Activated CD4-positive, alpha-beta T cell treated with anti-CD3 and anti-CD28 coated beads, Interleukin-2, amount 50 U/mL, for 24 hours (primary cell): ENCODE measurements at places on chromosomes 1 and 21.

GRCh38 chr1:100188617-100189016, 10.6 kb upstream of the LRRC39 start:
- DNase-seq = no peak

DNA sequence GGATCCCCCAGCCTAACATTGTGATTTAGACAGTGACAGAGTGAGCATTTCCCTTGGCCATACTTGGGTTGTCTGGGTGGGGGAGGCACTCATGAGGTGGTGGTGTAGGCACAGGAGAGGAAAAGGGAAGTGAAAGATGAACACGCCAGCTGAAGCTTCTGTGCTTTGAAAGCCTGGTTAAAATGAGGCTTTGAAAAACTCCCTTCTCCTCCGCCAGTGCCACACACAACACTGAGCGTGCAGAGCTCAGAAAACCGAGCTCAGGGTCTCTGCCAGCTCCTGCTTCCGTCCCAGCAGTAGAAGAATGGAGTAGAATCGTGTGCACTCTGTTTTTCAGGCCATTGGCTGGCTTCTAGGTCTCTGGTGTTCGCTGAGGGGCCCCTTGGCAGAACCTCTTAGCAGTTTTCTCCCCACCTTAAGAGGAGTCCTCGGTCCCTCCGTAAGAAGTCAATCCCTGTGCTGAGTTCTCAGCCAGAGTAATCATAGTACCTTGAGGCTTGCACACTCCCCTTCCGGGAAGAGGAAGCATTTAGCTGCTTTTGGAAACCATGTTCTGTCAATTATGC, 12.9 kb downstream of the PLEKHM2 start:
- no peak for DNase-seq

DNA sequence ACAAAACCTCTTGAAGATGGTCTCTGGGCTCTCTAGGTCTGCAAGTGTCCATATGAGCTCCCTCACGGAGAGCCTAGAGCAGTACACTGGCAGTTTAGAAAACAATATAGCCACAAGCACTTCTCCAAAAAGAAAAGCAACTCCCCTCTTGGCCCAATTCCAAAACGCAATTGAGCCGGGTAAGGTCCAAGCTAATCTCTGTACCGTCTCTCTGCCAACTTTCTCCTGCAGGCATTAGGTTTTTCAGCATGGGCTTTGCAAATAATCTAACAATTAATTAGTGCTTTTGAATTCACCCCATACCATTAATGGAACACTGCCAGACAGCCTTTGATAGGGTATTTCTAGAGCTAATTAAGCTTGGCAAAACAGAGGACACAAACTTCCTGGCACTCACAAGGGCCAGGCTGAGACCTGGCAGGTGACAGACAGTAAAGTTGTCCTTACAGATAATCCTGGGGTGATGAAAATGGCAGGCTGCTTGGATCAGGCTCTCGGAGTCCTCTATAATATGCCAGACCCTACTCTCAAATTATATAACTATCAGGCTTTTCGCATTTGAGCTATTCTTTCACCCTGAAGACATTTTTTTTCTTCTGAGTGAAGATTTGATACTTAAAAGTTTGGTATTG, 39.8 kb downstream of the TGFBR3 start:
- DNase-seq = no peak

DNA sequence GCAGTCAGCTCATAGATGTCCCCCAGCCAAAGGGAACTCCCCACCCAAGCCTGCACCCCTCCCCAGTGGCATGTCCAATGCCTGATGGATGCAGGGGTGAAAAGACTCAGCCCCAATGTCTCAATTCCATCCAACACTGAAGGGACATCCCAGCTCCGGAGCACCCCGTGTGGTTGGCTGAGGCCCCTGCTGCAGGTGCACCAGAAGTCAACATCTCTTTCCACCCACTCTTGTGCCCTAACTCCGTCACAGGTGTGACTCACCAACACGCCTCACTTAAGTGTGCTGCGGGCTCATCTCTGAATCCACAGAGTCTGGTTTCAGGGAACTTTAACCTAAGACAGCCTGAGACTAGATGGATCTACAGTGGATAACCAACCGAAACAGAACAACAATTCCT, 40.9 kb upstream of the ZBTB18 start:
- peak; percentile 31 for DNase-seq

GRCh38 chr1:170593173-170594011, 61.4 kb downstream of the GORAB start:
- DNase-seq = no peak

- DNase-seq = peak; percentile 51
Measured at GRCh38 chr1:26833432-26834405, 7.2 kb downstream of the ZDHHC18 start.

DNA sequence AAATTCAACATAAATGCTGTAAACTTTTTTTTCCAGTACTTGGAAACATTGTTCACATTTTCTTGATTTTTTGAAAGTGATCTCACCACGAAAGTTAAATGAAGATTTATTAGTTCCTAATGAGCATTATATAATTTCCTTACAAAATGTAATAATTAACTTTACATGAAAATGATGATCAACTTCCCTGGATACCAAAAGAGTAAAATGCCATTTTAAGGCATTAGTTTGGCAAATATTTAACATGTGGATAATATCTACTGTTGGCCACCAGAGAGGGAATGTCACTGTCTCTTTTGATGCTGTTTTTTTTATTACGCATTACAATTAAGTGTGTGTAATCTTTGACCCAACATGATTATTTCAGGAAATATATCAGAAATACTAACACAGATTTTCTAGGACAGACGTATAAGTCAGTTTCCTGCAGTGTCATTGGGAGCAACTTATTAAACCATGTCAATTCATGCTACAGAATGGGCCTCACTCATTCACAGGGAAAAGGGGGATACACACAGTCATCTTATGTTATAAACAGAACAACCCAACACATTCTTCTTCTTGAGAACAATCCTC, 903.9 kb upstream of the ADGRL2 start:
- no peak for DNase-seq

DNA sequence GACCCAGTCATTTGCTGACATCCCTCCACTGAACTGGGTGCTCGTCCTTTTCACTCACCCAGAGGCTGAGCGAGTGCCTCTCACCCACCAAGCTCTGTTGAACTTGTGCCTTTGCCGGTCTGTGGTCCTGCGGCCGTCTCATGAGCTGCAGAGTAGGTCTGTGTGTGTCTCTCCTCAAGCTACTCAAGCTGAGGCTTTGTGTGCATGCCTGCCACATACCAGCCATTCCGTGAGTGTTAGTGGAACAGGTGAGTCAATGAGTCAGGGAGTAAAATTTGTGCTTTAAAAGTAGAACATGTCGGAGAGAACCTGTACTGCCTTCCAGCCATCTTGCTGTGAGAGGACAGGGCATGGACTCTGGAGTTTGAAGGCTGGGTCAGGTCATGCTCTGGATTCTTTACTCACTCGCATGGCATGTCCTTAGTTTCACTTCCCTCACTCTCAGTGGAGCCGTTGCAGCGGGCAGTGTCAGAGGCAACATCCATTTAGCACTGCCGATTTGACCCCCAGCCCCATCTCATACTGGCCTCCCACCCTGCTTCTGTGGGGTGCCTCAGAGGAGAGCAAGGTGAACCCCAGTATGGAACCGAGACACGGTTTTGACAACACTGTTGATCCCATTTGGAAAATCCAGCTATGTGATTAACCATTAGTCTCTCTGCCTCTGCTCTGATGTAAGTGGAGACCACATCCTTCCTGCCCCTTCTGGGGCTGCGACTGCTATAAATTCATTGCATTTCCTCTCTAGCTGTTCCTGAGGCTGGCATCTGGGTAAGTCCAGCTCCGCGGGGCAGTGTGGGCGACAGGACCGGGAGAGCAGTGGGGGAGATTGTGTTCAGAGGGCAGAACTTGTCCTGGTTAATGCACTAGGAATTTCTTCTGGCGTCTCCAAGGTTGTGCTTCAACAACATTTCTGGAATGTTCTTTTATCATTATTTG, at the start of gene NLRP3:
Gene NLRP3 (plus strand): TSS at position 751 of the 939 bp plus-strand sequence. CDS start 2,628 bp downstream, outside the sequence.
- DNase-seq = peak; percentile 21

- DNase-seq = no peak
Measured at GRCh38 chr1:115840605-115841460, at the start of gene NHLH2. TSS of gene NHLH2 (minus strand) at chr1:115841126. CDS start at chr1:115838372, 2,754 bp downstream.

- DNase-seq = no peak
Measured at GRCh38 chr1:172939475-172939874, 111.3 kb downstream of the TNFSF18 start.

GRCh38 chr1:219542828-219543518, 69.9 kb downstream of the ZC3H11B start:
- no peak for DNase-seq

- DNase-seq = no peak
Measured at GRCh38 chr1:223704921-223705878, 7.1 kb upstream of the CAPN2 start.

DNA sequence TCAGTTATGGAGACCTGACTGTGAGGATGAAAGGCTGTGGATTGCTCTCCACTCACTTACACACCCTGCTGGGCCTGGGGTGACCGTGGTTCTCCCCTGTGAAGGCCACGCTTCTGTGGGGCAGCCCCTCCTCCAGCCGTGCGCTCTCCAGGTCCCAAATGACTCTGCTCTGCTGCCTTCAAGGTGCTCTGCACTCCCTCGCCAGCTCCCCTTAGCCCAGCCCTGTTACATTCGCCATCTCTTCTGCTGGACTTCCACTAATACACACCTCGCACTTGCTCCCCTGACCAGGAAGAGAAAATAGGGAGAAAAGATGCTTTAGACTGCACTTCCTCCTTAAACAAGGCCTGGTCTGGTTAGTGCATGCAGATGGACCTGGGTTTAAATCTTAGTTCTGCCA, 24.6 kb downstream of the OPTC start:
- no peak for DNase-seq

- no peak for DNase-seq
Measured at GRCh38 chr1:108699375-108700332, 7.5 kb downstream of the PRPF38B start.

DNA sequence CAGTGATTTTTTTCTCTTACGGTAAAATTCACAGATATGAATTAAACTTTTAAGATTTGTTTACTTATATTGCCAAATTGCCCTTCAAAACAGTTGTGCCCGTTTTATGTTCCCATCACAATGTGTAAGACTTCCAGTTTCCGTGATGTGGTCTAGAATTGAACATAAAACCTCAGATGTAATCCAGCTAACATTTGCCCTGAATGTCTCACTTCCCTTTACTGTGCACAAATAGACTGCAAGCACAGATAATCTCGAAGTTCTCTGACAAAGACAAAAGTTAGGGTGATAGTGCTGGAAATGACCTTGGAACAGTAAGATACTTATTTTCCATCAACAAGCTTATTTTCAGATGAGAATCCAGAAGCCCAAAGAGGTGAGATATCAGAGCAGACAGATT, 177.5 kb downstream of the ZZZ3 start:
- DNase-seq = no peak

GRCh38 chr1:214538496-214538895, 12.9 kb downstream of the PTPN14 start:
- no peak for DNase-seq

DNA sequence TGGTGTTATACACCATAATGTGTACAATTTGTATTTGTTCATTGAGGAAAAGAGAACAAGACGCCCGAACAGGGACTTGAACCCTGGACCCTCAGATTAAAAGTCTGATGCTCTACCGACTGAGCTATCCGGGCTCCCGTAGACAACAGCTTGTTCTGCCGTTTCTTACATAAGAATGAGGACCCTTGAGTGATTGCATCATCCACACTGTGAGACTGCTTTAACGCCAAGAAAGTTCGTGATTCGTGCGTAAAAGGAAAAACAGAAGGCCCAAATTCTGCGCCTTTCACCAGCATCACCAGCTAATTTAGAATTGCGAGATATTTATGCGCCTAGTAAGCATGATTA, 9.3 kb upstream of the MDM4 start:
- DNase-seq = peak; percentile 90

- DNase-seq = no peak
Measured at GRCh38 chr1:177873238-177873637, 96.6 kb downstream of the SEC16B start.

- DNase-seq = no peak
Measured at GRCh38 chr1:246151796-246152434, 355.2 kb downstream of the SMYD3 start.

- DNase-seq = no peak
Measured at GRCh38 chr1:166511761-166512160, 327.5 kb upstream of the POGK start.

- no peak for DNase-seq
Measured at GRCh38 chr21:42247716-42248115, 28.8 kb downstream of the ABCG1 start.

- DNase-seq = no peak
Measured at GRCh38 chr1:178134061-178134460, 40.2 kb downstream of the RASAL2 start.

DNA sequence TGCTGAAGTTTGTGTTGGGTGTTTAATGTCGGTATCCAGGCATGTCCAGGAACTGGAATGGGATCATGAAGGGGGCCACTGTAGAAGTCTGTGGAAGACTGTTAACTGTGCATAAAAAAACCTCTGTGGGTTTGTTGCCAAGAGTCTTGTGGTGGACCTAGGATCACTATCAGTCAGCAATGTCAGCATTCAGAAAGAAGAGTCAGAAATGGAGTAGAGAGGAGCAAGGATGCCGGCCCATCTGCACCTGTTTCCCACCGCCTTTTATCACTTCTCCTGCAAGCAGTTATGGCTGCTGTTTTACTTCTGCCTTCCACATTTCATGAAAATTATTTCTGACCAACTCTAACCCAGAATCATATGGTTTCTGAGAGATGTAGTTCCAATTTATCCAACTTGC, 36.7 kb downstream of the CLCA4 start:
- no peak for DNase-seq

- DNase-seq = no peak
Measured at GRCh38 chr1:93042187-93043056, 36.7 kb upstream of the MTF2 start.

DNA sequence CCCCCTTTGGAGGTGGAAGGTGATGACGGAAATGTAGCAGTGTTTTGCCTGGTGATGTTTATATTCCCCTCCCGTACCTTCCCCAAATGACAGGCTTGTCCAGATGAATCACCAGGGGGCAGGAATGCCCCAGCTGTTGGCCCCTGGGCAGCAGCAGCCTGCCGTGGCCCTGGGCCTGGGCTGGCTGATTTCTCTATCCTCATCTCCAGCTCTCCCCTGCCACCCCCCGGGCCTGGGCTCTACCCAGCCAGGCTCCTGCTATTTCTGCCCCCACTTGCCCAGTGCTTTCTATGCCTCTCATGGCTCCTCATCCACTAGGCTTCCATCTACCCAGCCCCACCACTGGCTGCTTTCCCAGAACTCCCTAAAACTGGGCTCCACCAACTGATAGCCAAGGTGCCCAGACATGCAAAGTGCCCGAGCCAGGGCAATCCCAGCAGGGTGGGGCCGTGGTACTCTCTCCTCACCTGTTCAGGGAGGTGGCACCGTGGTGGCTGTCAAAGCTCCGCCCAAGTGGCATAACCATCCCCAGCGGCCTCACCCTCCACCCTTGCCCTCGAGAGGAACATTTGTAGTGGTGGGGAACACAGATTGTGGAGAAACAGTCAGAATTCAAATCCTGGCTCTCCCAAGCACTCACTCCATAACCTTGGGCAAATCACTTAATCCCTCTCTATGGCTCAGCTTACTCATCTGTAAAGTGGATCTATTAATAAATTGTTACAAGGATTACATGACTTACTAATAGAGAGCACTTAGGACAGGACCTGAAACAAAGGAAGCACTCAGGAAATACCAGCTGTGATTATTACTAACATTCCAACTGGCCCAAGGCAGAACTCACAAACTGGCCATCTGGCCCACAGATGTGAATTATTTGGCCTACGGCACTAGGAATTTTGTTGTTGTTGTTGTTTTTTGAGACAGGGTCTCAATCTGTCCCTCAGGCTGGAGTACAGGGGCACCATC, 12.8 kb upstream of the ECE1 start:
- no peak for DNase-seq
